ENCODE measurements at places on chromosomes 7 and 10.

GRCh38 chr10:114821915-114822443, 399 bp downstream of the FHIP2A start:
- DNase-seq = no peak

DNA sequence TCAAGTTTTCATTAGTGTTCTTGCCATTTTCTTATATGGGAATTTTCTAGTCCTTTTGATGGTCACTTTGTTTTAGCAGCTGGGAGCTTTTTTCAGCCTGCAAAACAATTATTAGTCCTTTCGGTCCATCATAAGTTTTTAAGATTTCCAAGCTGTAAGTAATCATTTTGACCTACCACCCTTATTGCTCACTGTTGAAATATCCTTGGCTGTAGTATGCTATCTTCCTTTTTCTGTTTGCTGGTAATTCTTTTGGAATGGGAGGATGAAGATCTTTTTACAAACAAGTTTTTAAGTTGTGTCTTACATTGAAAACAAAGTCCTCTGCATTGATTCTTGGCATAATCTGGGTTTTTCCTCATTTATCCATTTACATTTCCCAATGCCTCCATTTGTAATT, 24.0 kb downstream of the BZW2 start:
- DNase-seq = no peak

DNA sequence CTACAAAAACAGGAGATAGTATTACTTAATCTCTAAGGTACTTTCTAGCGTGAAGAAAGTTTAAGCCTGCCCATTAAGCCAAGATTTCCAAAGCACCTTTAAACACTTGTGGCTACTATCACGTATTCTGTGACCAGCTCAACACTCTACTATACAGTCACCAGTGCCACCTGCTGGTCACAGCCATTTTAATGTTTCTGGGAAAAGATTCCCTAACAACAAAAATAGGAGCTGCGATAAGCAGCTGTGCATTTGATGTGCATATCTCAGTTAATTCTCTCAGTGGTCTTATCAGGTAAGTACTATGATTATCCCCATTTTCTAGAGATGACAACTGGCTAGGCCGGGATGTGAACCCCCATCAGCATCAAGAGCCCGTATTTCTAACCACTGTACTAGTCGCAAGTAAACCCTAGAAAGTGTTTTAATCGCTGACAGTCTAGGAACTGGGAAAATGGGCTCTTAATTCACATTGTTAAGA, 860 bp downstream of the SEC31B start:
- peak; percentile 64 for DNase-seq

DNA sequence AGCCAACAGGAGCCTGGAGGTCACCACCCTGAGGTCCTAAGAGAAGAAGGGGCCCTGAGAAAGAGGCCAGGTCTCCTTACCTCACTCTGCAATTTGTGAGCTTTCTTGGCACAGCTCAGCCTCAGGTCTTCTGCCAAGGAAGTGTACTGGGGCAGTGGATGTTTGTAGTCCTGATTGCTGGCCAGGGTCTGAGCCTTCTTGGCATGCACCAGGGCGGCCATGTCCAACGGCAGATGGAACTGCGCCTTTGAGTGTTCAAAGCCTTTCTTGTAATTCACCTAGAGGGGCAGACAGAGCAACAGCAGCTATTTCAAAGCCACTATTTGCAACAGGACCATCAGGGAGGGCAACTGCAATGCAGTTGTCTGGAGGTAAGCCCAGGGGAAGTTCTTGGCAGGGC, 51.7 kb downstream of the NRAP start:
- no peak for DNase-seq

GRCh38 chr10:71269301-71270288, 49.5 kb upstream of the SLC29A3 start:
- no peak for DNase-seq

GRCh38 chr10:71383972-71384687, 12.6 kb upstream of the CDH23 start:
- DNase-seq = peak; percentile 32

DNA sequence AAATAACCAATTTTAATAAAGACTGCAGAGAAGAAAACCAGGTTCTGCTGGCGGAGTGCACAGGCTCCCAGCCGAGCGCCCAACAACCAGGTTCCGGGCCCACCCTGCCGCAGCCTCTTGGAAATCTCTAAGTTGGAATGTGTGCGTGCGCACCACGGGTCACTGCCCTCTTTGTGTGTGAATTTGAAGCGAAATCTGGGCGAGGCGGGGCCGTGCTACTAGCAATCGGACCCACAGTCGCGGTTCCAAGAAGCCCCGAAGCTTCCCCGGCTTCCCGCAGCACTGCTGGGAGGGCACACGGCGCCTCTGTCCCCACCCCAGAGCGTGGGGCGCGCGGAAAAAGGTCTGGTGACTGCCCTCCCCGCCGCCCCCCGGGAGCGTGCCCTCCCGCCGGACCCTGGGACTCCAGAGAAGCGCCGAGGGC, 666 bp upstream of the MAP3K8 start:
- DNase-seq = peak; percentile 37

DNA sequence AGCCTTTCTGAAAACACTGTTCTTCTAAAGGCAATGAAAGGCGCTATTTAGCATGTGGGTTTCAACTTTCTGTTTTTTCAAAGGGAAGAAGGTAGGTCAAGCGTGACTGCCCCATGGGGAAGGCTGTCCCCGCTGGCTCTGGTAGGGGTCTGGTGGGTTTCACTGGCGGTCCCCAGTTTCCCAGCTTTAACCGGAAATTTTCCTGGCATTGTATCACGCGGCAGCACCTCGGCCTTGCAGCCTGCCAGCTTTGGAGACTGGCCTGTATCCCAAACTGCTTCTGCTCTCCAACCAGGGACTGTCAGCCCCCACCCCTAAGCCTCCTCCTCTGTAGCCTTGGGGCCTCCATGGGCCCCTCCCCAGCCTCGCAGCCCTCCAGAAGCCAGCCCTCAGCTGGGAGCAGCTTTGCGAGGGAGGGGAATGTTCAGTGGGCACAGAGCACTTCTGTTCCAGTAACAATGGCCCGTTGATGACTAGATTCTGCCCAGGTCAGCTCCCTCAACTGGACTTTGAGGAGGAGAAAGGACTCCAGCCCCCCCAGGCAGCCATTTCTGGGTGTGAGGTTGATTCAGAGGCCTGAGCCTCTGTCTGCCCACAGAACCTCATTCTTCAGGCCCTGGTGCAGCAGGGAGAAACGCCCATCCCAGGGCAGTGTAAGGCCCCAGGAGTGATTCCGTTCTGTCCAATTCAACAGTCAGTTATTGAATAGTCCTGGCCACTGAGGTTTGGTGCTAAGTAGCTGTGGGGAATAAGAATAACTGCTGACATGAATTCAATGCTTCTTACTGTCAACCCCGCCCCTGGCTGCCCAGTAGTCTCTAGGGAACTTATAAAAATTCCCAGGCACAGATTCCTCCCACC, 17.1 kb downstream of the CHST3 start:
- no peak for DNase-seq

DNA sequence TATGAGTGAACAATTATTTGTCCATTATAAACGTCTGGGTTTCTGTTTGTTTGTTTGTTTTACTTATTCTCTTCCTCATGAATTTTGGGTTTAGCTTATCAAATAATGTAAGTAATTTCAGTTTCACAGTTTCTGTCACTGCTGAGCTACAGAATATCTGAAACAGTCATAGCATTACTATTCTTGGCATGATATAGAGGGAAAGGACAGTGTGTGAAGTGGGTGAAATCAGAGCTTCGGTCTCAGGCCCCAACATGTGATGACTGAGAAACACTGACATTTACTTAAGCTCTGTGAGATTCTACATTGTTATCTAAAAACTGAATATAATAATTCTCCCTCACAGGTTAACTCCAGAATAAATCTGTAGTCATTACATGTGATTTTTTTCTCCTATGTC, 8.8 kb upstream of the OR6V1 start:
- no peak for DNase-seq

DNA sequence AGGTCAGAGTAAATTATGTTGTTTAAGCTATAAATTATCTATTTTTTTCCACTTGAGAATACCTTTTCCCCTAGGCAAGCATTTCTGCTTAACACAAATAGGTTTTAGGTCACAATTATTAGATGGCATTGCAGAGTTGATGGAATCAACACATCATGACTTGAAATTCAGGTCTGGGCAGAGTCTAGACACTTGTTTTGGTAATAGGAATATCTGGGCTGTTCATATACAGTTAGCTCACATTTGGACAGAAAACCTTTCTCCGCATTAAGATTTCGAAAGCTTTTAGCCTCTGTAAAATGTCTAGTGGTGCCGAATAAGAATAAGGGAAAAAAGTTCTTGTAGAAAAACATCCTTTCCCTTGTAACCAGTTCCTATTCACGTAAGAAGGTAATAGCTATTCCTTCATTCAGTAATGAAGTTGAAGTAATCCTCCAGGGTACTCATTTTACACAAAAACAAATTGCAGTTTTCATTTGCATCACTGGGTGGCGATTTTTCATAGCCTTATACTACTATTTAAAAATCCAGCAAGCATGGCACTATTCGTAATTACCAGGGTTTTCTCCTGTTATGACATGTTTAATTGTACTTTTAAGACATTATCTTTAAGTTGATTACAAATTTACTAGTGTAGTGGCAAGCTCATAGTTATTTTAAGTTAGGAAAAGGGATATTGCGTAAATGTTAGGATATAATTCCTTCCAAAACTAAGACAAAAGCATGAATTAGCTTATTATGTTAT, 37.0 kb downstream of the RPA3 start:
- peak; percentile 50 for DNase-seq

DNA sequence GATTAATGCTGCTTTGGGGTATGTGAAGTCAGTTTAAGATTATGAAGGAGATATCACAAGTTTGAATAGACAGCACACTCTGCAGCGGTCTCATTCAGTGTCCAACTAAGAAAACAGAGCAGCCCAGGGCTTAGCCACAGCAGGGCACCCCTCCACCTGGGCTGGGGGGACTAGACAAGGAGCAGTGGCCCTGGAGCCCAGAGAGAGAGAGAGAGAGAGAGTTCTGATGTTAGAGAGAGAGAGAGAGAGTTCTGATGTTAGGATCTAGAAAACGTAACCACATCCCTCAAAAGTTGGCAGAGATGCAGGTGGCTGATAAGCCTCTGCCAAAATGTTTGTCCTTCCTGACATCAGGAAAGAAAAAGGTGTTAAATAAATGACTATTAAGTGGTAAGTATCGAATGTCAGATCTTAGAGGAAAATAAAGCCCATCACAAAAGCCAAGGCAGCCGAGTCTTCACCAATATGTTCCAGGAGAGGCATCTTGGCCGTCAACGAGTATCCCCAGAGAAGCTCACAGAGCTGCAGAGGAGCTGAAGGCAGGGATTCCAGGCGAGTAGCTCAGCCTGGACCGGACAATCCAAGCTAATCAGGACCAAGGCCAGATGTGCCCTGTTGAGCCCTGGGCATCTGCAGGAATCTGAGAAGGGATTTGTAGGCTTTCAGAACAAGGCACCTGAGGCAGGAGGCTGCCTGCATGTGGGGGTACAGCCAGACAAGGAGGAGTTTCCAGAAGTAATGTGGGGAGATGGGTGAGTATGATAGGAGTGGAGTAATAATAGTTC, 150.1 kb upstream of the TCF7L2 start:
- no peak for DNase-seq

- DNase-seq = peak; percentile 36
Observed at GRCh38 chr7:152145853-152146466, 120.5 kb downstream of the GALNT11 start.

GRCh38 chr10:80166581-80167470, 34.3 kb downstream of the PLAC9 start:
- DNase-seq = no peak

GRCh38 chr10:71838264-71839211, 12.5 kb downstream of the PSAP start:
- DNase-seq = peak; percentile 23

DNA sequence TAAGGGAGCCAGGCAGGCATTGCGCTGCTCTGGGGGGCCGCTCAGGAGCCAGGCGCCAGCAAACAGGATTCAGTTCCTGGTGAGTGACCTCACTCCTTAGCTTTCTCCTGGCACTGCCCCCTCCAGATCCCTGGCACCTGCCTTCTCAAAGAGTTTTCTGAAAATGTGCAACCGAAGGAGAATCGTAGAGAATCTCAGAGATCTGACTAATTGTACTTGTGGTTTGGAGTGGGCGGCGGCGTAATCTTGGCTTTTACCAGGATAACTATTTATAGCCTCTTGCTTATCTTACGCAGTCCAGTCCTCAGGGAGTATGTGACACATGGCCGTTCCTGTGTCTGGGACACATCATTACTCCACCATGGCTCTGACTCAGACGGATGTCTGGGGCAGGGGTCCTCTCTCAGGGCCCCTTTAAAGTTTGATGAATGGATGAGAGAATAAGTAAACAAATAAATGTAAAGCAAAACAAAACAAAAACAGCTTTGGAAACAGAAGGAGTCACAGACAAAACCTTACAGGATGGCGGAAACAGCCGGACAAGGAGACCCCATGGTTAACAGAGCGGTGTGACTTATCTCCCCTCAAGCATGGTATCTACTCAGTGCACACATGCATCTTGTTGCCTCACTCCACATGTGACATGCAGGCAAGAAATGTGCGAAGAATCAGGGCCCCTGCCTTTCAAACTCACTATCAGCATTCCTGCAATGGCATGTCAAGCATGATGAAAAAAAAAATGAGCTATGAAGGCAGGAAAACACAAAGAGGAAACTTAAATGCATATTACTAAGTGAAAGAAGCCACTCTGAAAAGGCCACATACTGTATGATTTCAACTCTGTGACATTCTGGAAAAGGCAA, 99.7 kb downstream of the TNS3 start:
- DNase-seq = peak; percentile 97

DNA sequence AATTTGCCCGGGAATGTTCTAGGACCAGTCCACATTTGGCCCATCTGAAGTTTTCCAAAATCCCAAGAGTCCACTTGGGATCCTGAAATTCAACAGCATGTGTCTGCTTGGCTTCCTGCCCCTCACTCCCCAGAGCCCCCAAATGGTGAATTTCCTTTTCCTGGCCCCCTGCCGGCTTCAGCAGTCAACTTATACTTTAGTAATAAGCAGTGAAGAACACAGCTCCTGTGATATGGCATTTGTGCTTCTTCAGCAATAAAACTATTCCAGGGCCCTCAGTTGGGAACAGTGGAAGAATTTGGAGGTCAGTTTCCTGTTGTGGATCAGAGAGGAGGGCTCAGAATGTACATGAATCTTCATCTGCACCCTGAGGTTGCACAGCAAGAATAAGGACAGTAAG, 51.1 kb downstream of the PRF1 start:
- DNase-seq = no peak

DNA sequence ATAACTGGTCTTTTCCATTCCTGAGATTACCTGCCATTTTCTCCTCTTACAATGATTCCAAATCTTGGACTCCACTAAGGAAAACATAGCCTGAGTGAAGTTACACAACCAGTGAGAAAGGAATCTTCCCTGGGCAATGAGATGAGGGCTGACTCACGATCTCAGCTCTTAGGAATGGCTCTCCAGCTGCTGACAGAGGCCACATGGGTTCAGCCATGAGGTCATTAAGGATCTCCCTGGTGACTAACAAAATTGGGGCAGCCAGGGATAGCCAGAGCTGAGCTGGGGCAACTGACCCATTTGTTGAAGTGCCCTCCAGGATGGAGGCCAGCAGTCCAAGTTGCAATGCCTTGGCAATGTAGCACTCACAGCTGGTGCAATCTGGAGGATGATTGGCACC, 78.7 kb upstream of the MKLN1 start:
- DNase-seq = peak; percentile 91

GRCh38 chr10:101000915-101001658, 1.5 kb downstream of the LZTS2 start:
- DNase-seq = peak; percentile 69
